NCI-H524 (cell line): ENCODE measurements at places on chromosomes 3 and 15.

DNA sequence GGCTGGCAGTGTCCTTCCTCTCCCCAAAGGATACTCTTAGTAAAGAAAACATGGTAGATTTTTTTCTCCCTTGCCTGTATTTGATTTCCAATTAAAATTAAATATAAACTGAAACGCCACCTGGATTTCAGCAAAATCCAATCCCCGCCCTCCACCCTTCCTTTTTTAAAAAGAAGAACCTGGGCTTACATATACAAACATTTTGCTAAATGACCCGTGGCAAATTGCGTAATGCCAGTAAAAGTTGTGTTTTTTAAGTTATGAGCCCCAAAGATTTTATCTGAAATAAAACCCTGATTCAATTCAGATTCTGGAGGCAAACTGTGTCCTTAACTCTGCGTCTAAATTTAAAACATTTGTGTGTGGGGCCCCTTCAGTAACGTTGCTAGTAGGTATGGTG, 403.0 kb downstream of the FOXP1 start:
- no peak for DNase-seq

DNA sequence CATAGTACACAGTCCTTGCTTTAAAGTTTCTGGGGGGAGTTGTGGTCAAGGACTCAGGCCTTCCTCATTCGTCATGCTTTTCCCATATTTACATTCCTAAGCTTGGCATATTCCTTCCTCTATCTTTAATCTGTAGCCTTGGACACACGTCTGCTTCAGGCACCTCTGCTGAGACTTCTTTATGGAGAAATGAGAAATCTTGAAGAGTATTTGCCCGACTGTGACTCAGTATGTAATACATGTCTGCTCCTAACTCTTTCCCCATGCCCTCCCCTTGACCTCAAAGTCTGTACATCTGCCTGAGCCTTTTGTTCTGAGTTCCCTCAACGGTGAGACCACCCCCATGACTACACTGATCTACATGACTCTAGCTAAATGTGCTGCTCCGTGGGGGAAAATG, 246.1 kb downstream of the SI start:
- no peak for DNase-seq

GRCh38 chr15:98160236-98160635, 199.7 kb downstream of the ARRDC4 start:
- DNase-seq, result no peak

- DNase-seq, result no peak
Measured at GRCh38 chr3:116425126-116425525, 20.2 kb downstream of the LSAMP start.

- DNase-seq, result no peak
Measured at GRCh38 chr15:65535192-65535591, 4.9 kb downstream of the HACD3 start.

GRCh38 chr3:54087581-54088410, 34.6 kb upstream of the CACNA2D3 start:
- no peak for DNase-seq

DNA sequence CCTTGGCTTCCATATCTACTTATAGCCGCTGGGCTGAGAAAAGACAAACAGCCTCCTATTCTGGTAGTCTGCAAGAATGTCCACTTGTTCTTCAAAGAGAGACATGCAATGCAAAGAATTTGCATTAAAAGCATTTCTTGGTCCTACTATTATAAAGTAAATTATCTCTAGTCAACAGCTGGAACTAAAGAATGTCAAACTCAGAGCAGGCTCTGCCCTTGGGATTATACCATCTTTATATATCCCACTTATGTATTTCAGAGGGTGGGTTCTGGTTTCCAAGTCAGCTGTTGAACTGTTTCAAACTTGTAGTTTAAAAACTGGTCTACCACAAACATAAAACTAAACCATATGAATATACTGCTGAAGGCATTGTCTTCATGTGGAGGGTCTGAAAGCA, 7.0 kb upstream of the ACTC1 start:
- no peak for DNase-seq

DNA sequence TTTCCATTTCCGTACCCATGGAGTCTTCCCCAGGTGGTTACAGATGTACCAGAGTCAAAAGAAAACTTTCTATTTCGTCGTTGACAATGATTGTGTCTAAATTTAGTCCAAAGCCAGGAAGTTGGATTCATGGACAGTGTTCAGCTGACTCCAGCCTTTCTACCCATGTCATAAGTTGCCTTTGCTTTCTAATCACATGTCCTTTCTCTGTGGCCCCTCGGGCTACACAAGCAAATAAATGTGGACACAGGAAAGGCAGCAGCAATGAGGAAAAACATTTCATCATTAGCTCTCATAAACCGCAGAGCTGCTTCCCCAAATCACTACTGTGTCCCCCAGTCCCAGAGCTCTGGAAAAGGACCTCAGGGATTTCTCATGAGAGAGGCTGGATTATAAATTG, 82.0 kb downstream of the USF3 start:
- DNase-seq, result no peak

DNA sequence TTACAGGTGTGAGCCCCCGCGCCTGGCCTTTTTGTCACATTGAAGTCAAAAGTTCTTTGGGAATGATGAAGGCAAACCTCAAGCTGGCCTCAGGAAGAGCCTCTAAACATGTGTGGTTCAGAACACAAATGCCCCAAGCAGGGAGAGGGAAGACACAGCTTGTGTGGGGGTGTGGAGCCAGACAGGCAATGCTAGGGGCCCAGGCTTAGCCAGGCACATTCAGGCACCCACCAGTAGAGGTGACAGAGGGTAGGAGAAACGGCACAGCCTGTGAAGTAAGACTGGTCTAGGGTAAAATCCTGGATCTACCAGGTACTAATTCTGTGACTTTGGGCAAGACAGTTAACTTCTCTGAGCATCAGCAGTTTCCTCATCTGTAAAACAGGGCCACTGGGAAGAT, 3.5 kb downstream of the HDC start:
- no peak for DNase-seq

DNA sequence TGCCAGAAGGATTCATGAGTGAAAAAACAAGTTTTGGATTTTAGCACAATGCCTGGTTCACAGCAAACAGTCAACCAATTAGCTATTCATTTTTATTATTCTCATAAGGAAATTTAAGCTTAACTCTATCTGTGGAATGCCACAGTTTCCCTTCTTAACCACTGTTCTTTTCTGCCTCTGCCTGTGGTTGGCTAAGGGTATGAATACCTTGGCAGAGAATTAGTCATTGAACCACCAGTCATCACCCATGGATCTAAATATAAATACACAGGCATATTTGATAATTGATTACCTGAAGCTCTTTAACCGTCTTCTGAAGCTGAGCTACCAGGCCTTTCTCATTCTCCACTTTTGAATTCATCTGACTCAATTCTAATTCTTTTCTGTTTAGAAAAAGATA, 79.9 kb downstream of the MYH15 start:
- no peak for DNase-seq

GRCh38 chr3:112089956-112090886, 4.0 kb downstream of the C3orf52 start:
- DNase-seq, result no peak

- no peak for DNase-seq
Measured at GRCh38 chr3:16147220-16147994, 27.1 kb upstream of the GALNT15 start.

GRCh38 chr15:39851500-39852092, 68.5 kb downstream of the GPR176 start:
- no peak for DNase-seq

- no peak for DNase-seq
Measured at GRCh38 chr15:53454843-53455721, 304.4 kb downstream of the WDR72 start.

DNA sequence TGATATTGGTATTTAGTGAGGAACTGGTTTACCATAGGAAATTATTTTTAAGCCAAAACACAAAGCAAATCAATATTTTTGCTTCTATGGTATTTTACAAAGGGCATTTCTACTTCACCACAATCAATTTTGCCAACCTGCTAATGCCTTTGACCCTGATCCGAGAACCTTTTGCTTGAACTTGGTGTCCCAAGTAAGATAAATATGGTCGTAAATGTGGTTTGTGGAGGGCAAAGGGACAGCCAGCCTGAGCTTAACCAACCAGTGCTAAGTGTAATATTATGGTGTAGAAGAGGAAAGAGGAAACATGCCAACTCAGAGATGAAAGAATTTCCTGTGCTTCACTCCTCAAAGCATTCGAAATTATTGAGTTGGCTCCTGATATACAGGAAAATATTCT, 148.4 kb downstream of the C3orf38 start:
- DNase-seq, result no peak

DNA sequence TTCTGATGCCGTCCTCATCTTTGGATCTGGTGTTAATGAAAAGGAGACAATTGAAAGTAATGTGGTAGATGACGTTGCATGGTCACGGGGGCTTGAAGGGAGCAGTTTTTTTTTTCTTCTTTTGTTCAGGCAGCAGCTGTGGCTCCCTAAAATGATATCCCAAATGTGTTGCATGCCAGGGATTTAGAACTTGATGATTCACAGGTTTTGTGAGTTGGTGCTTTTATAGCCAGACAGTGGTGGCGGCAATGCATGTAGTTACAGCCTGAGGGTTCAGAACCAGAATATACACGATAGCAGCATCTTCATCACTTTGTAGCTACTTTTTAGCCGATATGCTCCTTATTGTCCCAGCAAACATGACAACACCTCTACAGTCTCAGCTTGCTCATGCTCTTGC, 133.4 kb downstream of the CHST2 start:
- no peak for DNase-seq
